ENCODE measurements at places on chromosomes 2 and 18.

GRCh38 chr2:141654311-141654710 lies 476.5 kb downstream of the LRP1B start:
- no peak overlapping the region for H3K27ac ChIP-seq
- no peaks in the 10 kb centered on the region for H3K36me3 ChIP-seq
- no peak for DNase-seq
- no peak overlapping the region for H3K4me3 ChIP-seq

DNA sequence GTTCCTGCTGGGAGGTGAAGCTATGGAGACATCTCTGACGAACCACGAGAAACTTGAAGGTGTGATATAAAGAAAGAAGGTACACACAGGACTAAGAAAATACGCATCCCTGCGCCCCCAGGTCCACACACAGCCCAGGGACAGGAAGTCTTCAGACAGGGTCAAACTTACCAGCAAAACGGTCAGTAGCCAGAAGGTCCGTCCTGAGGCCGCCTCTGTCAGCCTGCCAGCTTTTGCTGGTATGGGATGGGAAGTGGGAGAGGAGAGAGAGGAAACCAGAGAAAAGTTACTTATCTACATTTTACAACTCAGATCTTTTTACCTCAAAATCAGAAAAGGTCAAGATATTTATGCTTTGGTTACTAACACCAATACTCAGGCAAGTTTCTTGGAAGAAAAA lies 47.2 kb downstream of the HDLBP start:
- H3K27me3 ChIP-seq: no peaks in the 10 kb centered on the region
- peaks cover 29% of the 10 kb centered on the region for H3K4me1 ChIP-seq
- H3K4me3 ChIP-seq: no peak overlapping the region
- DNase-seq: no peak
- peaks cover 30% of the 10 kb centered on the region for H3K36me3 ChIP-seq

- DNase-seq: no peak
- peaks cover 25% of the 10 kb centered on the region for H3K4me1 ChIP-seq
- H3K27me3 ChIP-seq: no peaks in the 10 kb centered on the region
- no peak overlapping the region for H3K4me3 ChIP-seq
- no peak overlapping the region for H3K27ac ChIP-seq
Measured at GRCh38 chr2:46780411-46780800, 135.2 kb downstream of the MCFD2 start.

DNA sequence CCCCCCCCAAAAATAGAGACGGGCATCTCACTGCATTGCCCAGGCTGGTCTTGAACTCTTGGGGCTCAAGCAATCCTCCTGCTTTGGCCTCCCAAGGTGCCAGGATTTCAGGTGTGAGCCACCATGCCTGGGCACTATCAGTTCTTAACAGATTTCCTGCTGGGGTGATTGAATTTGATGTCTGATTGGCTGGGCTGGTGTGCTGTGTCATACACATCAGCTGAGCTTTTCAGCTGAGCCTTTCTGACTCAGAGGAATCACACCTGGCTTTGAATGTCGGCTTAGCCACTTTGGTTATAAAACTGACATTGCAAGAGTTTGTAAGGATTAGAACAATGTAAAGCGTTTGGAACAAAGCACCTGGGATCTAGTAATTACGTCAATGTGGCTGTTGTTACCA lies 18.9 kb downstream of the NCAPH start:
- no peak overlapping the region for H3K4me3 ChIP-seq
- H3K27ac ChIP-seq: no peak overlapping the region
- no peaks in the 10 kb centered on the region for H3K4me1 ChIP-seq
- no peak for DNase-seq

- DNase-seq: no peak
- H3K27ac ChIP-seq: no peak overlapping the region
- peaks cover 8% of the 10 kb centered on the region for H3K36me3 ChIP-seq
- peaks cover 5% of the 10 kb centered on the region for H3K27me3 ChIP-seq
- H3K4me1 ChIP-seq: peaks cover 11% of the 10 kb centered on the region
- H3K4me3 ChIP-seq: no peak overlapping the region
Measured at GRCh38 chr2:240458044-240458899, 22.8 kb downstream of the GPC1 start.

- peaks cover 3% of the 10 kb centered on the region for H3K36me3 ChIP-seq
- peaks cover 41% of the 10 kb centered on the region for H3K4me1 ChIP-seq
- H3K27me3 ChIP-seq: no peaks in the 10 kb centered on the region
- no peak overlapping the region for H3K4me3 ChIP-seq
- peak overlapping the region; percentile 53 for H3K27ac ChIP-seq
Measured at GRCh38 chr18:79960921-79961526, 3.4 kb upstream of the HSBP1L1 start.

DNA sequence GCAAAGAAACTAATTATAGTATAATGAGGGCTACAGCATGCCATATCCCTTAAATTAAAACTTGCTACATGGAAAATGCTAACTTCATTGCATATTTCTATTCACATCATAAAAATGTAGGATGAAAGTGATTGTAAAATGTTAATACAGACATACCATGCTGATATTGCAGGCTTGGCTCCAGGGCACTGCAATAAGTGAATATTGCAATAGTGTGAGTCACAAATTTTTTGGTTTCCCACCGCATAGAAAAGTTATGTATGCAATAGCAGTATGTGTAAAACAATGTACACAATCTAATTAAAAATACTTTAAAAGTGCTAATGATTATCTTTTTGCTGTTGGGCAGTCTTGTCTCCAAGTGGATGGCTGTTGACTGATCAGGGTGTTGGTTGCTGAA lies 162.1 kb downstream of the CD8B2 start:
- H3K36me3 ChIP-seq: no peaks in the 10 kb centered on the region
- no peaks in the 10 kb centered on the region for H3K27me3 ChIP-seq
- no peak for DNase-seq
- H3K27ac ChIP-seq: no peak overlapping the region
- H3K4me1 ChIP-seq: no peaks in the 10 kb centered on the region

- no peaks in the 10 kb centered on the region for H3K27me3 ChIP-seq
- H3K4me1 ChIP-seq: peaks cover 20% of the 10 kb centered on the region
- H3K36me3 ChIP-seq: no peaks in the 10 kb centered on the region
- no peak overlapping the region for H3K4me3 ChIP-seq
- no peak for DNase-seq
Measured at GRCh38 chr2:14292964-14293363, 339.6 kb upstream of the LRATD1 start.
